ENCODE measurements at places on chromosomes 3 and 15.

GRCh38 chr3:86792316-86792715 is 198.6 kb downstream of the VGLL3 start:
- DNase-seq = peak; percentile 70

- DNase-seq = peak; percentile 4
Observed at GRCh38 chr3:40719660-40720287, 195.0 kb downstream of the ZNF621 start.

DNA sequence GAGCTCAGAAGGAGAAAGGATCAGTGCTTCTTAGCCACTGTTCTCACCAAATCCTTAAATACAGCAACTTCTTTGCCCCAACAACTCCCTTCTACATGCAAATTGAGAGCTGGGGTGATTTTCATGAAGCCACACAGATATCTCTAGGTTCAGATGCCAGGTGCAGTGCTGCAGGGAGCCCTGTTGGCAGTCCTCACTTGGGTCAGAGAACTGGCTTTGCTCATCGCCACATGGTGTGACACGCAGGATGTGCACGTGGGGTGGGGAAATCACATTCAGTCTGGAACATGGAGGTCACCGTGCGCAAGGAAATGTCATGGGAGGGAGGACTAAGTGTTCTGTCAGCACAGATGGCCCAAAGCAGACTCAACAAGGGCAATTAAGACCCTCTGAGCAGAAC is 103.8 kb downstream of the WDR76 start:
- DNase-seq = no peak

- no peak for DNase-seq
Observed at GRCh38 chr3:194465920-194466570, 20.8 kb downstream of the ATP13A3 start.

- no peak for DNase-seq
Observed at GRCh38 chr3:40817017-40817416, 292.3 kb downstream of the ZNF621 start.

DNA sequence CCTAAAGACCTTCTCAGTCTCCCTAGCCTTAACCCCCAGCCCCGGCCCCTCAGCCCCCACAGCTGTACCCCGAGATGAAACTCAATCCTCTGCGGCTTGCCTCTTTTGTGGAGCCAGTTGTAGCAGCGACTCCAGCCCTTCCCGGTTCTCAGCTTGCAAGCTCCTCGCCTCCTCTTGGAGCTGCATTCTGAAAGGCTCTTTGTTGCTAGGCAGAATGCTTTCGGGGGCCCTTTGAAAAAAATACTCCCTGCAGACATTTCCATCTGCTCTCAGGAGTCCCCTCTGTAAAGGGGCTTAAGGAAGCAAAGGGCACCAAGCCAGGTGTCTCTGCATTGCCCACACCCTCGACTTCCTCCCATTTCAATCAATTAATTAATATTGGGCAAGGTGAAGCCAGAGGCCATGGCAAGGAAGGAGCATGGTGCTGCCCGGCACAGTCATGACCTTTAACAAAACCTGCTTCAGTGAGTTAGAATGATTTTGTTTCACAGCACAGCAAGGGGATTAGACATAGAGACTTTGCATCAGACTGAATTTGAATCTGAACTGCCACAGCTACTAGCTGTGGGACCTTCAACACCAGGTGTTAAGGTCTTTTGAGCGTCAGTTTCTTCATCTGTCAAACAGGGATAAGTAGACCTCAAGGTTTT is 65.5 kb downstream of the SRGAP3 start:
- no peak for DNase-seq

DNA sequence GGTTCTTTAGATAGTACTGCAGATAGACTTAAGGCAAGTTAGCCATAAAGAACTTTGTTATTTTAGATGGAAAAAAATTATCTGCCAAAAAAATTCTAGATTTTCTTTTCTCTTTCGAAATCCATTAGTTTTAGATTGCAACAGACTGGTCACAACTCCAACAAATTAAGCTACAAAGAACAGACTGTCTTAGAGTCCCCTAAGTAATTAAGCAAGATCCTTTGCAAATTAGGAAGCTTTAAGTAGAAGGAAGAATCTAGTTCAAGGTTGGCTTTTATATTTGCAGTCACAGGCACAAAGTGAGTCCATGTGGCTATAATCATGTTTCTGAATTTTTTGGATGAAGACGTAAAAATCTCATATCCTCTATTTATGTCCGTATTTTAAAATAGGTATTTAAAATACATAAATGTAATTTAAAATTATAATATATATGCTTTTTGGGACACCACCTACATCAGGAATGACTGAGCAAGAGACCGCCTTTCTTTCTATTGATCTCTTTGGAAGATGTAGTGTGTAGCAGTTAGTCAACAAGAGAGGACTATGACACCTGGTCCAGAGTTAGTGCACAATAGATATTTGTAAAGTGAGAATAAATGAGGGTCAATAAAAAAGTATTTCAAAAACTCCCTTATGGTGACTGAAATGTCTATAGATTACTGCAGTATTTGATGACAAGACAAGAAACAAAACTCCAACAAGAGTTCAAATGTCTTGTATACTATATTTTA is 34.4 kb downstream of the TMEM45A start:
- DNase-seq = no peak

GRCh38 chr3:151436675-151437446 is 24.0 kb downstream of the IGSF10 start:
- DNase-seq = no peak

DNA sequence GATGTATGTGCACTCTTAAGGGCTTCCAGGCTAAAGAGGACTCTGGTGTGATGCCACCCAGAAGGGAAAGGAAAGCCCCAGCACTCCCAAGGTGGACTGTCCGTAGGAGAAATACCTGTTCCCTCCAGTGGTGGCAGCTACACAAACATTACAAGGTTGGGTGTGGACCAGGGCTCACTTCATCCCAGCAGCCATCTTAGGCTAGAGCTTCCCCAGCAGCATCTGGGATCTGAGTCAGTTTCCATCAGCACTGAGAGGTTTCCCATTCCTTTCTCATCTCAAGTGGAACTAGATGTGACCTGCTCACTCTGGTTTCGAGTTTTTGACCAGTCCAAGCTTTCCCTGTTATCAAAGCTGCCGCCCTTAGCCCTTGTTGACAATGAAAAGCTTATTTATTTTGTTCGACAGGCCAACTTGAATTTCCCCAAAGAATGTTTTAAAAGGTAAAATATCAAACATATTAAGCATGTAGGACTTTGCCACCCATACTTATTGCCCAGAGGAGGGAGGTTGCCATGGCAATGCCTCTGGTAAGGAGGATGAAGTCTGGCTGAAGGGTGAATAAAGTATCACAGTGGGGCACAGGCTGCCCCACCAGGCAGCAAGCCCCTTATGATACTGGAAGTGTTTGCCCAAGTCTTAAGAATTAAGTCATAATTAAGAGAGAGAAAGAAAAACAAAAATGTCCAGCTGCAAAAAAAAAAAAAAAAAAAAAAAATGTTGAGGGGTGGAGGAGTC is 28.9 kb downstream of the CLDN18 start:
- no peak for DNase-seq

DNA sequence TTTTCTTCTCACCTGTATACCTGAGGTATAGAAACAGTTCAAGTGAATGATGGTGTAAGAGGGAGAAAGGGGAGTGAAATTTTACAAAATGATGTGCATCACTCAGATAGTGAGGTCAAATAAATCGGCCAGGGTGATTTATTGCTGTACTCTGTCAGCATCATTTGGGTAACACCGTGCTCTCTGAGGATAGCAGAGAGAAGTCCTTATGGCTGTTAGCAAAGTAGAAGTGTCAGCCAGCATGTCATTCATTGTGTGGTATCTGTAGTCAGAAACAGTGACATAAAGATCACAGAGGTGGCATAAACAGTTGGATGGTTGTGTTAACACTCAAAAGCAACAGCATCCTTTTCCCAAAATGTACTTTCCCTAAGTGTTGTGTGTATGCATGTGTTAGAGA is 53.4 kb downstream of the PSMD6 start:
- no peak for DNase-seq

- peak; percentile 41 for DNase-seq
Observed at GRCh38 chr15:28962851-28963710, 77.3 kb downstream of the APBA2 start.

DNA sequence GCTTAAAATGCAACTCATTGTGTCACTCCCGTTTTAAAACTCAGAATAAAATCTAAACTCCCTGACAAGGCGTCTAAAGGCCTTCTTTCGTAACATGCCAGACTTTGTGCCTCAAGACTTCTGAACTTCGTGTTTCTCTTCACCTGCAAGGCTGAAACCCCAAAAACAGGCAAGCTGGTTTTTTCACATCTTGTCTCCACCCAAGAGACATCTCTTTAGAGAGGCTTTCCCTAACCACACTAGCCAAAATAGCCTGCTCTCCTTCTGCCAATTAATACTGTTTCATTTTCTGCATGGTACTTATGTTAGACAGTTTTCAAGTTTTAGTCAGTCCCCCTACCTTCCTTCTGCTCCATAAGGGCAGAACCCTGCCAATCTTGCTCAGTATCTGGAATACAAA is 41.6 kb downstream of the RAF1 start:
- no peak for DNase-seq

- no peak for DNase-seq
Observed at GRCh38 chr15:69979262-69979661, 118.5 kb downstream of the TLE3 start.

GRCh38 chr15:37518436-37518835 is 416.0 kb upstream of the TMCO5A start:
- no peak for DNase-seq

DNA sequence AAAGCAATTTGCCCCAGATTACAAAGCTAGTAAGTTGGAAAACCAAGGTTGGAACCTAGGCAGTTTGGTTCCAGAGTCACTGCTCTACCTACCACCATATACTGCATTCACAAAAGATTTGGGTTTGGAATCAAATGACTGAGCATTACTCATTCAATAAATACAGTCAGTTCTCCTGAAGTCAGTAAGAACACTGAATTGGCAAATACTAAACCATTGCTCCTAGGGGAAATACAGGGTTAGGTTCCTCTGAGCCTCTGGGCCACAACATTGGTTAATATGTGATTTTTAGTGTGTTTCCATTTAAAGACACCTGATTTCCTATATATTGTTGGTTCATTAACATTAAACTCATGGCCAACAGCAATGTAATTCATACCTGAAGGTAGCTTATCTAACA is 2.1 kb upstream of the EIF5A2 start:
- DNase-seq = peak; percentile 9

DNA sequence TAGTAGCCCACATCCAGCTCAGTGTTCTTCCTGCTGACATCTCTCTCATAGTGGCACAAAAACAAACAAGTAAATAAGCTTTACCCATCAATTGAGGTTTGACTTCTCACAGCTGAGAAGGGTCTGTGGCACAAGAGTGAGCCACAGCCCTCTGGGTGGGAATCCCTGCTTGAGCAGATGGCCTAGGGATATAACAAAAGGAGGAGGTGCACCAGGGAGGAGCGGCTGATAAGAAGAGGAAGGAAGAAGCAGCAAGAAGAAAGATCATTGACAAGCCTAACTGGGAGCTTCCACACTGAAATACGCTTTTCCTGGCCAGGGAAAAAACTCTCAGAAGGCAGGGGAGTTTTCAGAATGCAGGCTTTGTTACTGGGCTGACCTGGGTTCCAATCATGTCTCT is 279.8 kb downstream of the UACA start:
- no peak for DNase-seq

GRCh38 chr3:138349926-138350665 is 1.7 kb downstream of the MRAS start:
- peak; percentile 52 for DNase-seq

DNA sequence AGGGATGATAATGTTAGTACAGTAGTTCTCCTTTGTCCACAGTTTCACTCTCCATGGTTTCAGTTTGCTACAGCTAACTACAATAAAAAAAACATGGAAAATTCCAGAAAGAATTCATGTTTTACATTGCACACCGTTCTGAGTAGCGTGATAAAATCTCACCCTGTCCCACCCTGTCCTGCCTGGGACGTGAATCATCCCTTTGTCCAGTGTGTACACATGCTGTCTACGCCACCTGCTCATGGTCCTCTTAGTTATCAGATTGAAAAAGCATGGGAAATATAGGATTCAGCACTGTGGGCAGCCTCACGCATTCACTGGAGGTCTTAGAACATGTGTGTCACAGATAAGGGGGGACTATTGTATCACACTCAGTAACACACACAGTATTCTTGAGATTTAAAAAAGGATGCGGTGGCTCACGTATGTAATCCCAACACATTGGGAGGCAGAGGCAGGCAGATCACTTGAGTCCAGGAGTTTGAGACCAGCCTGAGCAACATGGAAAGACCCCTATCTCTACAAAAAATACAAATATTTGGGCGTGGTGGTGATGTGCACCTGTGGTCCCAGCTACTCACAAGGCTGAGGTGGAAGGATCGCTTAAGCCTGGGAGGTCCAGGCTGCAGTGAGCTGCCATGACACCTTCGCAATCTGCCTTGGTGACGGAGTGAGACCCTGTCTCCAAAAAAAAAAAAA is 8.7 kb upstream of the FLNB start:
- DNase-seq = no peak

GRCh38 chr3:171311784-171312183 is 148.4 kb downstream of the TNIK start:
- DNase-seq = no peak

- no peak for DNase-seq
Observed at GRCh38 chr3:15781131-15781530, 16.6 kb downstream of the ANKRD28 start.

DNA sequence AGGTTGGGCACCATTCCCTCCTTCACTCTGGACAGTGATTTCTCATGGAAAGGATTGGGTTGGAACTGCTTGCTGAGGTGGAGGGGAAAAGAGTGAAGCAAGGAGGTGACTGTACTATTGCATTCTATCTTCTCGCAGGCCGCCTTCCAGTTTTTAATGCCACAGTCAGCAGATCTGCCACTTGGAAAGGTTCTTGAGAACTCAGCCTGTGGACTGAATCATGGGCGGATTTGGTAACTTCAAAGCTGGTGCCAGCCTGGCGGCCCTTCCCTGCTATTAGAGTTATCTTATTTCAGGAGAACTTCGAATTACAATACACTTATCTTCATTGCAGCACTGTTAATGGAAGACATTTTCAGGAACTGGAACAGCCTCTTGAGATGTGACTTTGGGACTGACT is 23.1 kb upstream of the SLC28A2 start:
- DNase-seq = no peak

Data from iris pigment epithelial cell (primary cell).